Suprapubic skin (tissue), 4 donors: ENCODE measurements at places on chromosomes 5 and 9.

GRCh38 chr5:143921525-143922311 is 109.8 kb downstream of the HMHB1 start:
- DNase-seq: no peak

GRCh38 chr5:113162770-113163169 is 186.2 kb downstream of the DCP2 start:
- DNase-seq: no peak

DNA sequence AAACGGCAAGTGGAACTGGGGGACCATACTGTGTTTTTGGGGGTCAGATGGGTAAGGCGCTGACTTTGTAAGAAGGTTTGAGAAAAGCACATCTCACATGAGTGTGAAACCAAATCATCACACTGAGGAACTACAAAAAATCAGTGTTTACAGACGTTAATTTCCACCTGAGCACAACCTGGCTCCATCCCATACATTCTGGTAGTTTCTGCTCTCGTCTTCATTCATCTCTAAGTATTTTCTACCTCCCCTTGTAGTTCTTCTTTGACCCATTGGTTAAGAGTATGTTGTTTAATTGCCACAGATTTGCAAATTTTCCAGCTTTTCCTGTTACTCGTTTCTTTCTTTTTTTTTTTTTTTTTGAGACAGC is 8.9 kb upstream of the DPP7 start:
- DNase-seq: no peak

DNA sequence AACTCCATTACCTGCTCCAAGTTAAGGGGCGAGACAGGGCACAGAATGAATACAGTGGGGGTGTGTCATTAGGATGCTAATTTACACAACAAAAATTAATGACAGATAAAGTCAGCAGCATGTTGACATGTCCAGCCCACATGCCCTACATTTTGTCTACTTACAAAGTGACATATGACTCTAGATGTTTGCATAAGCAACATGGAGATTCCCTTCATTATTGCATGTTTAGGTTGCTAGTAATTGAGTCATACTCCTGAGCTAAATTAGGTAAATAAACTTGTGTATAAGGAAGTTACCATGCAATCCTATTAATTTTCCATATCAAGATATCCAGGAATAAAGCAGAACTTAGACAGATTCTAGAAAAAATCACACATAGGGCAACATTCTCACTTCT is 232.2 kb downstream of the PDE4D start:
- no peak for DNase-seq

GRCh38 chr5:111367115-111367514 is 142.9 kb downstream of the CAMK4 start:
- no peak for DNase-seq

DNA sequence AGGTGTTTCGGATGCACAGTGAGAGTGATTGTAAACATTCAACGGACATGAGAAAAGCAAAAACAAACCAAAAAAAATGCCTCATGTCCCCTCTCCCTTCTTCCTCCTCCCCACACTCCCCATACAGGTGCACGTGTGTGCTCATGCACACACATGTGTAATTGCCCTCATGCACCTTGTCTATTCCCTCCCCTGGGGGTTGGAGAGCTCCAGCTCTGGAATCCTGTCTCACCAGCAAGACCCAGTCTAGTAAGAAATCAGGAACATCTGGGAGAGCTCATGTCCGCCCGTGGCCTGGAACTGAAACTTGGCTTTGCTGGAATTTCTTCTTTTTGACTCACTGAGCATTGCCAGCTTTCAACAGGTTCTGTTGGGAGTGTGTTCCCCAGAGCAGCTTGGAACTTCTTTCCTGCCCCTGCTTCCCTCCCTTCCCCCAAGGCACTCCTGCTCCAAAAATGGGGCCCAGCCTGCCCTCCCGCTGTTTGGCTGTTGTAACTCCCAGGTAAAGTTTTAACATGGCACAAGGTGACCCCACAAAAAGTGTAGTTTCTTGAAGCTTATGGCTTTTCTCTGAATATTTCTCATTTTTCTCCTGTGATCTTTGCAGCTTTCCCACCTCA is 190.1 kb downstream of the NR3C1 start:
- no peak for DNase-seq

DNA sequence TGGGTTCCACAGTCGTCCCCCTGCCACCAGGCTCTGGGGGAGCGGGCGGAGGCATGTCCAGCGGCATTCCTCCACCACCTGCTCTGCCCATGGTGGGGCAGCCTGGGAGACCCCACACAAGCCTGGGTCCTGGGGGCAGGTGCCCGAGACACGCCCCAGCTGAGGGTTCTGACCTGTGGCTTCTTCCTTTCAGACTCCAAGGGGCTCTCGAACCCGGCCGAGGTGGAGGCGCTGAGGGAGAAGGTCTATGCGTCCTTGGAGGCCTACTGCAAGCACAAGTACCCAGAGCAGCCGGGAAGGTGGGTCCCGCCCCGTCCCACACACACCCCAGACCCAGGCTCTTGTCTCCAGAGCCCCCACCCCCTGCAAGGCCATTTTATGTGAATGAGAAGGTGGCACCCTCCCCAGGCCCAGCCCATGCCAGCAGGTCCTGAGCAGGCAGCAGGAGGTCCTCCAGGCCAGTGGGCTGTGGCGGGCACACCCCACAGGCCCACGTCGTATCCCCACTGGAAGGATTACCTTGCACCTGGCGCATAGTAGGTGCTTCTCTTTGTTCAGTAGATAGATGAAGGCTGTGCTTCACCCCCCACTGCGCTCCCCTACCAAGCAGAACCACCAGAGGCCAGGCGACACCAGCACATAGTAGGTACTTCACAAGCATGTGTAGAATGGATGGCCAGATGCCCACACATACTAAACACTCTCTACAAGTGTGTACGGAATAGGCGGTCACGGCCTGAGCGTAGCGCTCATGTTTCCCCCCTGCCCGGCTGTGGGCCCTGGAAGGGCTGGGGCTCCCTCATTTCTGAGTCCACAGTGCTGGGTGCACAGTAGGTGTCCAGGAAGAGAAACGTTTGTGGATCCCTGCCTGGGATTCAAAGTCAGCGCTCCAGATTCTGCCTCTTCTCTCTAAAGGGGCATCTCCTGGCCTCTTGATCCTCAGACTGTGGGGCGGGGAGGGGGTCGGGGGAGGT is 107.9 kb downstream of the RXRA start:
- no peak for DNase-seq

GRCh38 chr9:129221979-129222635 is 44.0 kb upstream of the IER5L start:
- DNase-seq: no peak

- no peak for DNase-seq
These were observed 77.0 kb downstream of the CYFIP2 start for GRCh38 chr5:157342822-157343402.

GRCh38 chr5:141558150-141558549 is 60.6 kb downstream of the DIAPH1 start:
- no peak for DNase-seq

GRCh38 chr5:80156156-80156555 is 99.7 kb downstream of the SERINC5 start:
- DNase-seq: no peak

- no peak for DNase-seq
These were observed 33.9 kb downstream of the HRH2 start for GRCh38 chr5:175691761-175692160.

DNA sequence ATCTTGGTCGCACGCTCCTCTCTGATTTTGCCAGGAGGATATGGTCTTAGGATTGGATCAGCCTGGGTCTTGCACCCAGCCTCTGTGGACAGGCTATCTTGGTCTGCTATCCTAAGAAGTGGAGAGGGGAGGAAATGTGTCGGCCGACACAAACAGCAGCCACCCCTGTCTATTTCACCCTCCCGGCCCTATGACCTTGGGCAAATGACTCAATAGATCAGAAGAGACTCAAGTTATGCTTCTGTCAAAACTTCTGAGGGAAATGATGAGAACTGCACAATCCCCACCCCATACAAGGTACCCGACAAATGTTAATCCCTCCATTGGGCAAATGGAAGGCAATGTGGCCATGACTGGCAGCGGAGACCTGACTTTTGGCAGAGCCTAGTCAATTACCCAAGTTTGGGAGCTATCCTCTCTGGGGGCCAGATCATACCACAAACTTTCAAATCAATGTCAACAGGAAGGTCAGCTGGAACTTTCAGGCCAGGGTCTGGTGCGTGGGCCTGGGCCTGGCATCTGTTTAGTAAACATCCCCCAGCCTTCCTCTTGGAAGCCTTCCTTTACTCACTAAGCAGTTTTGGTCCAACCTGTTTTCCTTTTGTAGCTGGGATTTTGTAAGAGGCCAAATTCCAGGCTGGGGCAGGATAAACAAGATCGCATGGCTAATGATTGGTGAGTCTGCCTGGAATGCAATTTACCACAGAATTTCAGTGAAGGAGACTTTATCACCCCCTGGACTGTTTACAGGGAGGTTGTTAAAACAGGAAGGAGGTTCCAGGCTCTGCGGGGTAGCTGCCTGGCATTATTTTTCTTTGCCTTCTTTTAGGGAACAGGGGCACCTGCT is 64.2 kb upstream of the CPEB4 start:
- DNase-seq: no peak

- DNase-seq: peak; percentile 74
These were observed 222.0 kb upstream of the KLF4 start for GRCh38 chr9:107711542-107711941.
